ENCODE measurements at places on chromosomes 3 and 15.

DNA sequence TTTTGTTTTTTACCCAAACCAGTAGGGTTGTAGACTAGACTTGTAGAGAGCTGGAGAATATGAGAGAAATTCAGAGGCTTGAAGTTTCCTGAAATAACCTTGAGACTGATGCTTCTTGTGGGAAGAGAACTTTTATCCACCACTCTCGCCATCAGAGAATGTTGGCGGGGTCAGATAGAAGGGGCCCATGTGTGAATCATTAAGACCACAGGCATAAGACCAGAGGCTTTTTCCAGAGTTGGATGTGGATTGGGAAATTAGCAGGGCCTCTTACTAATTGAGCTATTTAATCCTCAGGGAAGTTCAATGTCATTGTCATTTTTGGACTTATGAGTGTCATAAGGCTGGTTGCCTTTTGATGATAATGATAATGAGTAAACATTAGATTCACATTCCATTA is 246.9 kb upstream of the THRB start:
- no peak for DNase-seq

GRCh38 chr3:136818191-136818768 is 646 bp upstream of the SLC35G2 start:
- DNase-seq = peak; percentile 83

DNA sequence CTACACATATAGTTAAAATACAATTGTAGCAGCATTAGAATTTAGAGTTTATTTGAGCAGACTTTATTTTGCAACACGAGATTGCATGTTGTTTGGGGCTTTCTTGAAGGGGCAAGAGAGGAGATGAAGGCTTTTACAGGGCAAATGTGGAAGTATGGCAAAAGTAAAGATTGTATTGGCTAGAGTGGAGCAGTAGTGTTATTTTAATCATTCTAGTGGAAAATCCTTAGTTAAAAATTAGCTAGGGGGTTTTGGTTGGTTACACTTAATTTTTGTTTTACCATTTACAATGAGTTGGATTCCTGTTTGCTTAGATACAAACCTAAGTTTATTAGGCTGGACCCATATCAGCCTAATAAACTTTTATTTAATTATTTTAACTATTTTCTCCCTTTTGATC is 4.6 kb downstream of the OR5H15 start:
- no peak for DNase-seq

GRCh38 chr3:24416224-24416623 is 78.4 kb downstream of the THRB start:
- DNase-seq = no peak

- DNase-seq = no peak
Observed at GRCh38 chr3:157058392-157059071, 101.4 kb downstream of the CCNL1 start.

- peak; percentile 53 for DNase-seq
Observed at GRCh38 chr15:48472756-48473155, 141.5 kb downstream of the DUT start.

DNA sequence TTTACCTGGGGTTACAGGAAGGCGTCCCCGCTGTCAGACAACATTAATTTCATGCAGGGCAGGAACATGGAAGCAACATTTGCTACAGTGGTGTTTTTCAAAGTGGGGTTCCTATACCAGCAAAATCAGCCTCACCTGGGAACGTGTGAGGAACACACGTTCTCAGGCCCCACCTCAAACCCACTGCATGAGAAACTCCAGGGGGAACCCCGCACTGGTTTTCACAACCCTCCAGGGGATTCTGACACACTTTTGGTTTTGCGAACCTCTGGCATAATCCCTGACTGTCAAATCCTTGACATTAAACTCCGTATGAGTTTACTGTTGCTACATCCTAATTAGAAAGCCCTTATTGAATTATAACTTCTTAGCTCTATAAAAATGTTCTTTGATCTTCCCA is 127.7 kb downstream of the LRRK1 start:
- no peak for DNase-seq

All from brain microvascular endothelial cell (primary cell).